ENCODE measurements at places on chromosomes 2 and 18.

- DNase-seq = no peak
Measured at GRCh38 chr2:58634653-58635370, 393.7 kb upstream of the FANCL start.

DNA sequence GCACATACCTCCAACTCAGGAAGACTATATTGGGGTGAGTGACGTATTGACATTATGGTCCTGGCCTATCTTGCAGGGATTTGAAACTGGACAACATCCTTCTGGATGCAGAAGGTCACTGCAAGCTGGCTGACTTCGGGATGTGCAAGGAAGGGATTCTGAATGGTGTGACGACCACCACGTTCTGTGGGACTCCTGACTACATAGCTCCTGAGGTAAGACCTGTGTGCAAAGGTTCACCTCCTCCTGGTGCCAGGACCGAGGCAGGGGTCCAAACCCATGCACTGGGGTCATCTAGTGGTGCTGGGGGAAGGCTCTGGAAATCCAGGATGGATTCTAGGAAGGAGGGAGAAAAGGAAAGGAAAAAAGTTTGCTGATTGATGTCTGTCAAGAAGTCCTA, 152.2 kb upstream of the EPAS1 start:
- no peak for DNase-seq

- DNase-seq = no peak
Measured at GRCh38 chr18:13267431-13267873, 48.9 kb downstream of the LDLRAD4 start.

DNA sequence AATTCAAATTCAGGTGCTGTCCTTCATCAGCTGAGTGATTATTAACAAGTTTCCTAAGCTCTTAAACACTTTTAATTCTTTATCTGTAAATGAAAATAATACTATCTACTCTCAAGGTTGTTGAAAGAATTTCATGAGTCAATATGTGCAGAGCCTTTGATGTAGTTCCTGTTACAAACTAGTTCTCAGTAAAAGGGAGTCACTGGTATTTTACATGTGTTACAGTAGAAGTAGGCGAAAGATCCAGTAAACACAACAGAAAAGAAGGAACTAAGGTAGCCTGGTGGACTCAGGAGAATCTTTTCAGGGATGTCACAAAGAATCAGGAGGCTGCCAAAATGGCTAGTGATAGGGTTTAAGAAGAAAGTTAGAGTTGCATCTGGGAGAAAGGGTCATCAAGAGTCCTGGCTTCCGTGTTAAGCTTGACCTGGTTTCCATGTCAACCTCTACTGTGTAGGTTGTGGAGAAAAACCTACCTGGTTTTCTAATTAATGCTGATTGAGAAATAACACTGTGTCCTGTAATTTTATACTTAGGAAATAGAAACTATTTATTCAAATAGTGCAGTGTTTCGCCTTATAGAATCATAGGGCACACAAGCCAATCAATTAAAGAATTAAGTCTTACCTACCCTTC, 58.3 kb upstream of the TRIB2 start:
- DNase-seq = no peak

DNA sequence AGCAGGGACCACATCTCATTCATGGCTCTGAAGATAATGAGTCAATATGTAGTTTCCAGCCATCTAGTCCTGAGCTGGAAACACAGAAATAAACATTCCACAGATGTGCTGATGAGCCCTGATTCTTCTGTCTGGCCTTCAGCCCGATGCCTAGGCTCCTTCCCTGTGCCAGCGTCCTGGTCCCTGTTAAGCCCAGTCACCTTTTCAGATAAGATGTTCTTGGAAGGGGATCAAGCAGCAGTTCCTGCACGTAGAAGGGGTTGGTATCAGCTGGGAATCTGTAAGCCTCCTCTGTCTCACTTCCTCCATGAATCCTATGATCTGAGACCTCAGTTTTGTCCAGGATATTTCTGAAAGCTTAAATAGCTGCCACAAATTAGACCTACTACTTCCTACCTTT, 149.3 kb downstream of the TTC32 start:
- no peak for DNase-seq

DNA sequence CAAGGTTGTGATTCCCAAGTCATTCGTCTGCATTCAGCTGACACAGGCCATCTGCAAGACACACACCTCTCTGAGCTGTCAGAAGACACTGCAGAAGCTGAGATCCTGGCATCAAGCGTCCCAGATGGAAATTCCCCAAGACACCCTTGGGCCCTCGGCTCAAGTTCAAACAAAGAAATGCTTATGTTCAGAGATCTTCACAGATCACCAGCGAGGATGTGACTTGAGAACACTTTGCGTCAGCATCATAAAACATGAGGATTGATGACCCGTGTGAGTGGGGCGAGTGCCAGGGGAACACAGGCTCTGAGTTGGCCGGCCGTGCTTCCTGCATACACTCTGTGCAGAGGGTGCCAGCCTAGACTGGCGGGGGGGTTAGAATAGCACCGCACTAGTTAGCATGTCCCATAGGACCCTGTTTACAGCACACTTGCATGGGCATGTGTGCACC, 36.8 kb downstream of the KCNIP3 start:
- no peak for DNase-seq

DNA sequence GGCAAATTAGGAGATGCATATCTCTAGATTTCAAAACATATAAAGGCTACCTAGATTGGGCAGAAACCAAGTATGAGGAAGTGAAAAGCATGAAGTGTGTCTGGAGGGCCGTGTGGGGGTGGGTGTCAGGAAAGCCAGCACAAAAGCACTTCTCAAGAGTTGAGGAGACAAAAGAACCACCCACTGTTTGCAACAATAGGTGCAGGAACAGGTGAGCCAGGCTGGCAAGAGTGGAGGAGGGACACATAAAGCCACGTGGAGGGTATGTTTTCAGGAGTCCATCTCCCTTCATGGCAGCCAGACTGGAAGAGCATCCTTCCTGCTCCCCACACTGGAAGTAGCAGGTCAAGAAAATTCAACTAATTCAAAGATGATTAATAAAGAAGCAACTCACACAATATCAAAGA, 96.4 kb downstream of the CERS6 start:
- no peak for DNase-seq
